SK-N-SH (cell line): ENCODE measurements at places on chromosomes 3 and 15.

- DNase-seq: no peak
These were observed 175.5 kb downstream of the CADPS start for GRCh38 chr3:62699728-62700127.

GRCh38 chr15:88605189-88606069 is 15.7 kb upstream of the AEN start:
- peak; percentile 70 for DNase-seq

DNA sequence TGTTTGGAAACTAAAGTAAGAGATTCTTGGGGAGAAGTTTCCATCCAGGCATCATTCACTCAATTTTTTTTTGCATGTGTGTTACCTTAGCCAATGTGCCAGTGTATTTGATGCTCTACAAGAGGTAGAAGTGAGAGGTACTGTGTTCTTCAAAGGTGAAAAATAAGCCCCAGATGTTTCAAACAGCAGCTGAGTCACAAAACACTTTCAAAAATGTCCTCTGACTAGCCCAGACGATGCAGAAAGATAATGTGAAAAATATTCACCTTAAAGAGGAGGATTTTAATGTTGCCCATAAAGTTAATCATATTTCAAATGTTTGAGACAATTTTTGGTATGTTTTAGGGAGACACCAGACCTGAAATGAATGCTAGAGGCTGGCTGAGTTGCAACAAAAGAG is 107.7 kb upstream of the RASGRP1 start:
- DNase-seq: no peak

DNA sequence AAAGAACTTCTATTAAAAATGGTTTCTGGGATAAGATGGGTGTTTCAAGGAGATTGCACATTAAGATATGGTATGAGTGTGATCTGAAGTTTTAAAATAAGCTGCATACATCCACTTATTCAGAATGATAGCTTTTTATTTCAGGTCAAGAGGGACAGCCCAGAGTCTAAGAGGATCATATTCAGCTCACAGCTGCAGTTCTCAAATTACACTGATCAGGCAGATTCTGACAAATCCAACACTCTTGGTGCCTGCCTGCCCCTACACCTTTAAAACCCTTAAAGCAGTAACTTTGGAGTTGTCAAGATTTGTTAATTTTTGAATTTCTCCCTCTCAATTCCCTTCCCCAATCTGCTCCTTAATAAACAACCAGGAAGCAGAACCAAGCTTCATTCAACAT is 9.1 kb upstream of the TMEM87A start:
- no peak for DNase-seq

GRCh38 chr15:75335313-75335704 is 554 bp upstream of the COMMD4 start:
- DNase-seq: no peak

GRCh38 chr15:81863162-81863561 is 182.7 kb downstream of the MEX3B start:
- DNase-seq: no peak

- DNase-seq: no peak
These were observed 15.5 kb downstream of the RABL3 start for GRCh38 chr3:120726791-120727190.

DNA sequence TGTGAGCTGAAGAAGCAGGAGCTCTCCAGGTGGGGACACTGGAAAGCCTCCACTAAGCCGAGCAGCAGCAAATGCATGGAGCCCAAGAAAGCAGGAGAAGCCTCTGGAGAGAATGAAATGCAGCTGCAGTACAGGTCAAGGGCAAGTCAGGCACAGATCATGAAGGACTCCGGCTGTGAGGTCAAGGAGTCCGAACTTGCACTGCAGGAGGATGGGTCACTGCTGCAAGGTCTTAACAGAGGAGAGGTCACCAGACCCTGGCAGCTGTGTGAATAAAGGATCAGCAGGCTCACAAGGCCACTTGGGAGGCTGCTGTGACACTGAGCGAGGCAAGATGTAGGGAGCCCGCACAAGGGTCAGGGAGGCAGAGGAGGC is 24.7 kb upstream of the SLC41A3 start:
- DNase-seq: no peak

- no peak for DNase-seq
These were observed 38.6 kb downstream of the CTNNB1 start for GRCh38 chr3:41237907-41238306.

DNA sequence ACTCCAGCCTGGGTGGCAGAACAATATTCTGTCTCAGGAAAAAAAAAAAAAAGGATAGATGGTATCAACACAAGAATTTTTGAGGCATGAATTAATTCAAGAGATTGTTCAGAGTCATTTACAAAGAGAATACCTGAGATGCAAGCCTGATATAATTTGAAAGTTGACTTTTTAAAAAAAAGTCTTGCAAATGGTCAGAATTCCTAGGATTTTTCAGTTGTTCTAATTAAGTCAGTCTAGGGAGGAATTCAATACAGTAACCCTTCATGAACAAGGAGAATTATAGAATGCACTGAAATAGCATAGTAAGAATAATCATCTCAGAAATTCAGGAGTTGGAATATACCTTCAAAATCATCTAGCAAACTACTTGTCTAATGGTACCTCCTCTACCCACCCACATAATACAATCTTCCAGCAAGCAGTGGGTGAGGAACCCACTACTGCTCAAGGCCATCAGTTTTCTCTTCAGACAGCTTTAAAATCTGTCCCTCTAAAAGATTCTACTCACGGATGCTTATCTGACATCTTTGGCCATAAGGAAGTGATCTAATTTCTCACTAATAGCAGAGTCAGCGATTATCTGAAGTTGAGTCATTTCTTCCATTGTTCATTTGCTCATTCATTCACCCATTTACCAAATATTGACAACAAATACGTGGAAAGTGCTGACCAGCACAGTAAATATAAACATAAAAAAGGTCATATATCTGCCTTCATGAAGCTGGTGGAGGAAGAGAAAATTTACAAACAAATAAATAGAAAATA is 159.6 kb downstream of the GREM1 start:
- no peak for DNase-seq

DNA sequence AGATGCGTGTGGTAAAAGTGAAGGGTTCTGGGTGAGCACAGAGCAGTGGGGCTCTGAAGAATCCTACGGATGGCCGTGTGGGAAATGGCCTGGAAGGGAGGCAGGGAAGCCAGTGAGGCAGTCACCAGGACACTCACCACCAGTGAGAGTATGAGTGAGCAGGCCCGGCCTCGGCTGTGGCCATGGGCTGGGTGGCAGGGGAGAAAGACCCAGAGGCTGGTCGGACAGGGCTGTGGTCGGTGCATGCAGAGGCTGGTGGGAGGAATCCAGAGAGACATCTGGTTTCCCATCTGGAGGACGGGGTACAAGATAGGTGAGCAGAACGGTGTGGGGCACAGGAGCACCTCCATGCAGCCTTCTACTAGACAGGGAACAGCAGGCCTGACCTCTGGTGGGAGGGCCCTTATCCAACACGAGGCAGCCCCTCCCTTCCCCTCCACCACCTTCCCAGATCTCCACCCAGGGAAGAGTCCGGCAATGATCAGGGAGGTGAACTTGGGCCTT is 10.1 kb downstream of the PCSK6 start:
- no peak for DNase-seq

DNA sequence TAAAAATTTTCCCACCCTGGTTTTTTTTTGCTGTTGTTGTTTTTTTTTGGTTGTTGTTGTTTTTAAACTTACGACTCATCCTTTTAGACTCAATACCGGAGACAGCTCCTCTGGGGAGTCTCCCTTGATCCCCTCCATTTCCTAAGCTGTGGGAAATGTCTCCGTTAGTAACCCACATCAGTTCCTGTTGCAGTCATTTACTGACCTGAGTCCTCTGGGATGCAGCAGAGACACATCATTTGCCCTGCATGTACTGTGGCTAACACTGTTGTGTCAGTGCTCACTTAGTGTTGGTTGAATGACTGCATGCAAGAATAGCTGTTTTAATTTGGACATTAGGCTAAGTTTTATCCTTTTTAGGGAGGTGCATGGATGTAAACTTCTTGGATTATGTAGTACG is 83.8 kb downstream of the MBNL1 start:
- DNase-seq: no peak

DNA sequence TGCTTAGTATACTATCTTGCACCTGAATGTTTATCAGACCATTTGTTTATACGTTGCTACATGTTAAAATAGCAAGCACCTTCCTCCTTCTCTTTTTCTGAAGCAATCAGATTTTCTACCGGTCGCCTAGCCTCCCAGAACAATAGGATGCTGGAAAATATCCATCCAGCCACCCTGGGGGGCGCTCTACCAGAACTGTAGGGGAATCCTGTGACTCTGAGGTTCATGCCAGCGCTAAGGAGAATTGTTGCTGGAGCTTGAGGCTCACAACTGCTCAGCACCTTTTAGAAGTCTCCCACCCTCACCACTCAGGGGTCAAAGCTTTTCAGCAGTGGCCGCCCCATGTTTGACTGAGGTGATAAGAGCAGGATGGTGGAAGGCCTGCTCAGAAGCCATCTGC is 27.5 kb downstream of the SQOR start:
- DNase-seq: no peak

- DNase-seq: no peak
These were observed 87.0 kb upstream of the MYO5C start for GRCh38 chr15:52382647-52383046.

DNA sequence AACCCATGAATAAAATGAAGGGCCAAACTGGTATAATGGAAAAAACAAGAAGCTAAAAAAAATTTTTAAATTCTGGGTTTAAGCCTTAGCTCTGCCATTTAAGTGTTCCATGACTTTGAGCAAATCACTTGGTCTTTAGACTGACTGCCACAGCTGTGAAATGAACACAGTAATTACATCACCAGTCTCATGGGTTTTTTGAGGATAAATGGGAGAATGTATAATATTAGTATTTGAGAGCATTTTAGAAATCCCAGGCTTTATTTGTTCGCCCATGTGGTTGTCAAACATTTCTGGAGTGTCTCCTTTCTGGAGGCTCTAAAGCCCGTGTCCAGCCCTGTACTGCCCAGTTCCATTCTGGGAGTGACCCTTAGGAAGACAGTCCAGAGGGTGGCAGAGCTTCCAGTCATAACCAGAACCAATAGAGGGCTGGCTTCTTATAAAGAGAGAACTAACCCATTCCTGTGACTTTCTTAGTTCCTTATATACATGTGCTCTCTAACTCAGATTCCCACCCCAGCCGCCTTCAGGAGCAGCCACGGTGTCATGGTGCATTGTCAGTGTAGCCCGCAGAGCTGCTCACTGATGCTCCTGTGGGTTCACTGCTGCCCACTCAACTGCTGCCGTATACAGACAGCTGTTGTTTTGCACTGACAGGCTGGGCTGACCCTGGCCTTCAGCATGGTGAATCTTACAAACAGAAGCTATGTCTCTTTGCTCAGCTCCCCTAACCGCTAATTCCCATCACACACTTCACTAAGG is 44.7 kb downstream of the BOC start:
- no peak for DNase-seq

- no peak for DNase-seq
These were observed 324.5 kb upstream of the ROBO2 start for GRCh38 chr3:76715426-76715825.

DNA sequence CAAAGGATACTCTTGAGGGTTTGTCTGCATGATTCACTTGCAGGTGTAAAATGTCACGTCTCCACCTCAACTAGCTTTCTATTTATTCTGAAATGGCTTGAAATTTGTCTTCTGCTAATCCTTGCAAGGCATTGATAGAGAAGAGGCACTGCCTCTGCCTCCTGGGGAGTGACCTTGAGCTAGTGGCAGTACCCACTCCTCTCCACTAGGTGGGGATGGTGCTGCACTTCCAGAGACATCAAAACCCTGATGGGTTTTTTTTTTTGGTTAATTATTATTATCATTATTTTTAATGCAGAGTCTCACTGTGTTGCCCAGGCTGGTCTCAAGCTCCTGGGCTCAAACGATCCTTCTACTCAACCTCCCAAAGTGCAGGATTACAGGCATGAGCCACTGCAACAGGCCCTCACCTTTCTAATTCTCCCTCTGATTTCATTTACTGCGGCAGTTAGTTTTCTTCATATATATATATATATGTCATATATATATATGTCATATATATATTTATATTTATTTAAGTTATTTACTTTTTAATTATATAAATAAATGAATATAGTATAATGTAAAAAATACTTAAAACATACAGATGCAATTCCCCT is 117.6 kb upstream of the EIF1B start:
- DNase-seq: peak; percentile 71

- DNase-seq: no peak
These were observed 7.4 kb downstream of the EDEM1 start for GRCh38 chr3:5194801-5195509.

DNA sequence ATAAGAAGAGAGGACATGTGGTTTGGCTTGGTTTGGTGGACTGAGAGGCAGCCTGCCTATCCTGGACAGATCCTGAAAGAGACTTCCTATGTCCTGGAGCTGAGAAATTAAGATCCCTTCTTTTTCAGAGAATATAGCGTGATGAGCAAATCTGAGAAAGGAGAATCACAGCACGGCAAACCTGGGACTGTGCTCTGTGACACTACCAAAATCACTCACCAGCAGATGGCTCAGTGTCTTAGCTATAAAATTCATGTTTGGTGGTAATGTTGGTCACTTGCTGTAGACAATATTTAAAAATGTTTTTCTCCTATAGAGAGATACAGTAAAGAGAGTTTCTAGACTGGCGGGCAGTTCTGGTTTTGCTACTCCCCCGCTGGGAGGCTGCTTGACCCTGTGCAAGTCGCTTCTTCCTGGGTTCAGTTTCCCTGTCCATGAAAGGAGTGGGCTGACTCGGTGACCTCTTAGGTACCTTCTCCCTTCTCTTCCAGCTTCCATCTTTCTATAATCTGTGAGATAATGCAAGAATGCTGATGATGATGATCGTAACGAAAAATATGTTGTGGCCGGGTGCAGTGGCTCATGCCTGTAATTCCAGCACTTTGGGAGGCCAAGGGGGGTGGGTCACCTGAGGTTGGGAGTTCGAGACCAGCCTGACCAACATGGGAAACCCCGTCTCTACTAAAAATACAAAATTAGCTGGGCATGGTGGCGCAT is 7.6 kb upstream of the HES1 start:
- DNase-seq: no peak

- no peak for DNase-seq
These were observed 31.7 kb upstream of the IP6K2 start for GRCh38 chr3:48748754-48749153.

DNA sequence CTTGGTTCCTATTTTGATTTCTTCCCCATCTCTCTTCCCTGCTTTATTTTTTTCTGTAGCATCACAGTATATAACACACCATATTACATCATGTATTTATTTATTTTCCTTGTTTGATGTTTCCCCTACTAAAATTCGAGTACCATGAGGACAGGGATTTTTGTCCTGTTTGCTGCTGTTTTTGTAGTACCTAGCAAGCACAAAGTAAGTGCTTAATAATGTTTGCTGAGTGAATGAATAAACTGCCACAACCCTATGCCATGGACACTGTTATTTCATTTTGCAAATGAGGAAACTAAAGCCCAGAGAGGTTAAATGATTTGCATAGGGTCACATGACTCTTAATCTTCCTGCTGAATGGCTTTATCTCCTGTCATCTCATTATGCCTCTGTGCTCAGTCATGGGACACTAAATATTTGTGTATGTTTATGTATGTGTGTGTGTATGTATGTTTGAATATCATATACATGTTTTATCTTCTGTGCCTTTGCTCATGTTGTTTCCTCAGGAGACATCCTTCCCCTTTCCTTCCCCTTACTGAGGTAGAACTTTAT is 26.1 kb upstream of the MGA start:
- no peak for DNase-seq

GRCh38 chr15:89657686-89658200 is 2.5 kb upstream of the KIF7 start:
- DNase-seq: no peak

- peak; percentile 11 for DNase-seq
These were observed 262.1 kb upstream of the MEIS2 start for GRCh38 chr15:37362414-37362813.

GRCh38 chr3:191901741-191902140 is 440.8 kb downstream of the PYDC2 start:
- no peak for DNase-seq

- DNase-seq: peak; percentile 24
These were observed 10.3 kb downstream of the SEMA3G start for GRCh38 chr3:52434491-52435115.
